ENCODE measurements at places on chromosomes 13 and 19.

- peak; percentile 92 for DNase-seq
These were observed 1.8 kb downstream of the ETHE1 start for GRCh38 chr19:43524922-43525835.

DNA sequence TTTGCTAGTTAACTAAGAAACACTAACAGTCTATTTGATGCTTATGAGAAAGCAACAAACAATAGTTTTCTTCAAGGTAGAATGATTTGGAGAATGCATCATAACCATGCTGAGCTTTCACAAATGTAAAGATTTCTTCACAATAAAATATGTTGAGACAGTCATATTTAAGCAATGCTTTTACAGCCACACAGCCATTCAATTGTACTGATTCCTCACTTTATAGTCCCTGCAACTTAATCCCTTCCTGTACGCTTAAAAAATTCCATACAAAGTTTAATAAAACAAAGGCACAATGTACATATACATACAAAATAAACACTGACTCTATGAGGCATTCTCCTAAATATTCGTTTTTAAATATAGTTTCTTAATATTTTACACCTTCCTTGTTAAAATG lies 4.7 kb upstream of the ACOD1 start:
- DNase-seq: no peak

- DNase-seq: no peak
These were observed 52.7 kb downstream of the ZNF627 start for GRCh38 chr19:11649941-11650340.

GRCh38 chr19:53546758-53547513 lies 9.0 kb downstream of the ZNF331 start:
- DNase-seq: no peak

- no peak for DNase-seq
These were observed 1.5 kb downstream of the CD22 start for GRCh38 chr19:35330475-35330874.

- no peak for DNase-seq
These were observed 14.6 kb downstream of the ATP7B start for GRCh38 chr13:51996641-51997040.

- DNase-seq: peak; percentile 32
These were observed 18.7 kb downstream of the GADD45B start for GRCh38 chr19:2494447-2495129.

DNA sequence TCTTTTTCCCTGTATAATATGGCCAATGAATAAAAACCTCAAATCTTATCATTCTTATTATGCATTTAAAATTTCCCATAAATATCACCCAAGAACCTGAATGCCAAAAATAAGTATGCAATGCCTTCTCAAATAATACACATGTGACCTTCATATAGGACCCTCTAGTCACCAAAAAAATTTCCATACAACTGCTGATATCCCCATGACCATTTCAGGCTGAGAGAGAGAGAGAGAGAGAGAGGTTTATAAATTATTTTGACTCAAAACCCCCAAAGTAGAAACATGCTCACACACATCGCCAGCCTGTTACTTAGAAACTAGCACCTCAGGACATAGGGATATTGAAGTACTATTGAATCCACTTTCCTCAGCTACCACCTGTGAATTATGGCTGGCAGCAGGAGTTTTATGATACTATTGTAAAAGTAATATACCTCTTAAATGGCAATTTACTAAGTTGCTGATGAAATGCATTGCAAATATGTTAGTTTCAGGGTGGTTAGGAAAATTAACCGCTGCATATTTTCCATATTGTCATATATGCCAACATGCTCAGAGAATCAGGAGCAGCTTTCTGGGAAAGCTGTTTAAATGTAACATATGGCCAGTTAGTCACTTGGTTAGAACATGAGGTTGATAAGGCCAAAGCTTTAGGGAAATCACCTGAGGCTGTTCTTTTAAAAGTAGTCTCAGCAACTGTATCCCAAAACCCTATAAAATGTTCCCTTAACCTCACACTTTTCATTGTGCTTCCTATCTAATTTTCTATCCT lies 230.8 kb downstream of the DCT start:
- no peak for DNase-seq

DNA sequence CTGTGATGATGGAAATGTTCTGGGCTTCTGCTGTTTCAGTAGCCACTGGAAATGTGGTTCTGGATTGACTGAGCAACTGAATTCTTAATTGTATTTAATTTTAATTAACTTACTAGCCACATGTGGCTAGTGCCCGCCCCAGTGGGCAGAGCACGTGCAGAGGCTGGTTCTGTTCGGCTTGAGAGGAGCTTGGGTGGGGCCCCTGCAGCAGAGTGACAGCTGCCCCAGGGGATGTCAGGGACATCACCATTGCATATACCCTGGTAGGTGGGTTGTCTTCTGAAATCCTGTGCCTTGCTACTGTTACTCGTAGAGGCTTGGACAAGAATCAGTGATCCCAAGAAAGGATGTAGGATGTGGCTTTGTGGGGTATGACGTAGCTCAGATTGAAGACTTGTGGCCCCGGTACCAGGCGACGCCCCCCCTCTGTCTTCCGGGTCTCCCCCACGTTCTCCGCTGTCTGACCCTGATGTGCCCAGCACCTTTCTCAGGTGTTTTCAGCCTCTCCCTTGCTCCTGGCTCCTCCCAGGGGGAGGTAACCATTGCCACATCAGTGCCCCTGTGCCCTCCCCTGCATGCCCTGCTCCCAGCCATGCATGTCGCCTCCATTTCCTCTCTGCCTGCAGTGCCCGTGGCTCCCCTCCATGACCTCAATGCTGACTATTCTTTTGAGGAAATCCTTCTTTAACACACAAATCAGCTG lies 102.6 kb upstream of the RNF113B start:
- DNase-seq: peak; percentile 81

DNA sequence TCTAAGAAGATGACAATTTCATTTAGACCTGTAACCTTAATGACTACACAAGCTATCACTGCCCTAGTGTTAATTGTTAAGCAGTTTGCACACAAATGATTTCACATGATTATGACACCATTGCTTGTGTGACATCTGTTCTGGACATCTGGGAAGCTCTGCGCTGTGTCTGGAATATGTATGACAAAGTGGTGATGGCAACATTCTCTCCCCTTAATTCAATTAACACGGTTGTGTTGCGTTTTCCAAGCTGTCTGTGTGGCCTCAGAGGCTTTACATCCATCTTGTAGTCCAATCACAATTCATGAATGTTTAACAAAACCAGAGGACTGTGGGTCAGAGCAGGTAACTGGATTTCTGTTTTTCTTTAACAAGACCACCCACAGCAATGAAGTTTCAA lies 204.4 kb downstream of the COG6 start:
- DNase-seq: no peak

DNA sequence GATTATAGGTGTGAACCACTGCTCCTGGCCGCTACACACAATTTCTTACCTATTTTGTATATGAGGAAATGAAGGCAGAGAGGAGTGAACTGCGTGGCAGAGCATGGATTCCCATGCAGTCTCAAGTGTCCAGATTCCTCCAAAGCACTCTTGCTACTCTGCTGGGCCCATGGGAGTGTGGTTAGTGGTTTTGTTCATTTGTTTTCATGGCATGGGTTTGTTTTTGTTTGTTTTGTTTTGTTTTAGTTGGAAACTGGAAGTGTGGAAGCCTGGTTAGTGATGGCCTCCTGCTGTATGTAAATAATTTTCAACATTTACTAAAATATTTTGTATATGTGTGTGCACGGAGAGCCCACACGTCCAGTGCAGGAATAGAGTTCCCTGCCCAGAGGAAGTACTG lies 61.3 kb upstream of the LRCH1 start:
- DNase-seq: no peak

- no peak for DNase-seq
These were observed 26.9 kb downstream of the RFX1 start for GRCh38 chr19:13979244-13979615.

Measured in KBM-7 (cell line).